ENCODE measurements at places on chromosomes 1 and 21. TPM values are rescaled to one million over a fixed set of nuclear protein-coding genes. Genes with fewer than 3 reads are reported as not detected.

Gene SPRR2A
- not detected for total RNA-seq

Gene EDARADD
- total RNA-seq, result 1.2 TPM

Gene KRTAP11-1
- total RNA-seq, result not detected

Gene MAP3K21
- total RNA-seq, result 0.39 TPM

Gene HTR1D
- total RNA-seq, result 0.11 TPM

Gene TFB2M
- 20.5 TPM for total RNA-seq

Gene LRRC53
- not detected for total RNA-seq

Gene CFHR3
- total RNA-seq, result 0.11 TPM

Gene RYR2
- 0.43 TPM for total RNA-seq

Gene FNDC5
- total RNA-seq, result 0.91 TPM

Gene TMCC2
- total RNA-seq, result 0.78 TPM

Gene S100A9
- total RNA-seq, result not detected

Gene LCE1E
- total RNA-seq, result not detected

Gene FAM163A
- total RNA-seq, result not detected

Gene IVL
- total RNA-seq, result not detected

Gene FNDC10
- 2.1 TPM for total RNA-seq

Gene PADI1
- total RNA-seq, result 0.11 TPM

Gene GREM2
- 5.1 TPM for total RNA-seq

Gene FBXO2
- total RNA-seq, result 4.2 TPM

Gene ITLN2
- total RNA-seq, result not detected

Gene LRRC71
- total RNA-seq, result not detected

Gene KRTAP20-1
- not detected for total RNA-seq

Gene WNT3A
- not detected for total RNA-seq

Gene SV2A
- total RNA-seq, result 9.9 TPM

Gene FCRLB
- total RNA-seq, result 1.3 TPM

Gene RNPC3
- total RNA-seq, result 22.5 TPM

Gene NHLH1
- under 0.01 TPM for total RNA-seq

Gene TMCO4
- total RNA-seq, result 25.0 TPM

Gene NECTIN4
- 0.13 TPM for total RNA-seq

Gene ZSWIM5
- 0.86 TPM for total RNA-seq

Gene CLIC6
- 10.9 TPM for total RNA-seq

Gene CLCNKB
- 0.54 TPM for total RNA-seq

Gene NPPB
- total RNA-seq, result not detected

Gene TMEM200B
- total RNA-seq, result 13.7 TPM

Gene PCSK9
- 0.86 TPM for total RNA-seq

Gene LGR6
- total RNA-seq, result under 0.01 TPM

Gene FALEC
- not detected for total RNA-seq

Gene FHAD1
- total RNA-seq, result 0.11 TPM

Gene URB2
- 8.5 TPM for total RNA-seq

Gene SYCP1
- not detected for total RNA-seq

Gene HDAC1
- 62.3 TPM for total RNA-seq
